NCI-H1048 (cell line): ENCODE measurements at places on chromosomes 4 and X.

- peak; percentile 50 for DNase-seq
Observed at GRCh38 chr4:6974138-6974848, 64.7 kb downstream of the TBC1D14 start.

DNA sequence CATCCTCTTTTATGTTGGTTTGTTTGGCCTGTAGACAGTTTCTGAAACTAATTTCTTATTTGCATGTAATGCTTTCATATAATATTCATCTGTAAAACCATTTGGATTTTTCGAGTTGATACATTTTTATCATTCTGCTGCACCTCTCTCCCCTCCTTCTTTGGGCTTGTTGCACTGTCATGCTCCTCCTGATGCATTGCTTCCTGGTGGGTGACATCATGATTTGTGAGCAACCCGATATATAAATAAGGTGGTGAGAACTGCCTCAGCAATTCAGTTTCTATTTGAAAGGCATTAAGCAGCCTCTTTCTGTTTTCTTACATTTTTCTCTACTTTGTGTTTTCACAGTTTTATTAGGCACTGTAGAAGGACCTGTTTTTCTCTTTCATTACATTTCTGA, 515.7 kb downstream of the RPA4 start:
- DNase-seq, result no peak

DNA sequence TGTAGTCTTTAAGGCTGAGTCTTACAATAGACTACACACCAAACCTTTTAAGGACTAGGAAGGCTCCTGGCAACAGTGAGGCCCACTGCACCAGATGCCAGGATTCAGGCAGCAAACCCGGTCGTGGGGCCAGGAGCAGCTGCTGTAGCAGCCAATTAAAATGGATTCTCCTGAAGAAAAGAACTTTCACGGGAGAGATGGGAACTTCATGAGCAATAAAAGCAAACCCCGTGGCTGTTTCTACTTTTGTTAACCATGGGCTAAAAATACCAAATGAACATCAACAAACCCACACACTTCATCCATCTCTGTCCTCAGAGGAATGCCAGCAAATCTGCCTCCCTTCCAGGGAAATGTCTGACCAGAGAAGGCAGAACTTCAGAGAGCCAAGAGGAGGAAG, 101.4 kb downstream of the BTC start:
- DNase-seq, result no peak

DNA sequence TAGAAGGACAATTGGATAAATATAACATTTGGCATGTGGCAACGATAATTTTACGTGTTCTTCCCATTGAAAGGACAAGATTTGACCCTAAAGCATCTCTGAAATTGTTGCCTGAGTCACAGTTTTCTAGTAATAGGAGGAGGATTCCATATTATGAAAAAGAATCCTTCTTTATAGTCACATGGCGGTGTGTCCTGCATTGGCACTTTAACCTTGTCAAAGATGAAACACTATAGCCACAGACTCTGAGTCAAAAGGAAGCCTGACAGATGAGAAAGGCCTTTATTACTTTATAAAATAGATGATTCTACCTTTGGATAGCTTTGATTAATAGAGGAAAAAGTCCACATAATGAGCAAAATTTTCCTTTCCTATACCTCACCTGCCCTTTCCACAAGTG, 11.5 kb downstream of the LNX1 start:
- DNase-seq, result no peak

GRCh38 chrX:117972711-117973109, 143.9 kb downstream of the KLHL13 start:
- DNase-seq, result no peak
